Hypothalamus (tissue), 51 donors: ENCODE measurements at places on chromosomes 5 and 9.

DNA sequence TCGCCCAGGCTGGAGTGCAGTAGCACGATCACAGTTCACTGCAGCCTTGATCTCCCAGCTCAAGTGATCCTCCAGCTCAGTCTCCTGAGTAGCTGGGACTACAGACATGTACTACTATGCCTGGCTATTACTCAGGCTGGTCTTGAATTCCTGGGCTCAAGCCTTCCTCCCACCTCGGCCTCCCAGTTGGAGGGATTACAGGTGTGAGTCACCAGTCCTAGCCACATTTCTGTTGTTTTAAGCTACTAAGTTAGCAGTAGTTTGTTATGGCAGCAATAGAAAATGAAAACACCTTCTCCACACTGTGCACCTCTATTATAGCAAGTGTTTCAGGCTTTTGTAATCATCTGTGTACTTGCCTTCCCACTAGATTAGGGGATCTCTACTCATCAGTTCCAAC lies 588.9 kb upstream of the TLE4 start:
- DNase-seq, result no peak

DNA sequence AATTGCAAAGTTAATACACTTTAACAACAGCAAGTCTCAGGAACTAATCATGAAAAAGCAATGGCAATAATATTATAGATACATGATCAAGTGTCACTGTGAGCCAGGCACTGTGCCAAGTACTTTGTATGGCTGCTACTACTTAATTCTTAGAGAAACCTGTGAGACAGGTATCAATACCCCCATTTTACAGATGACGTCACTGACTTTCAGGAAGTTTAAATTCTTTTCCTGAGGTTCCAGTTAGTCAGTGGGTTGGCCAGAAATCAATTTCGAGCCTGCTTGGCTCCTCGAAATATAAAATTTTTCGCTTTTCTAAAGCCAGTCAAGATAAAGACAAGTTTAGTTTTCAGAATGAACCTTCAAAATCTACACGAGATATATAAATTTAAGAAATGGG lies 130.3 kb downstream of the SLC12A2 start:
- DNase-seq, result no peak

GRCh38 chr5:140220032-140220697 lies 45.2 kb downstream of the CYSTM1 start:
- no peak for DNase-seq

DNA sequence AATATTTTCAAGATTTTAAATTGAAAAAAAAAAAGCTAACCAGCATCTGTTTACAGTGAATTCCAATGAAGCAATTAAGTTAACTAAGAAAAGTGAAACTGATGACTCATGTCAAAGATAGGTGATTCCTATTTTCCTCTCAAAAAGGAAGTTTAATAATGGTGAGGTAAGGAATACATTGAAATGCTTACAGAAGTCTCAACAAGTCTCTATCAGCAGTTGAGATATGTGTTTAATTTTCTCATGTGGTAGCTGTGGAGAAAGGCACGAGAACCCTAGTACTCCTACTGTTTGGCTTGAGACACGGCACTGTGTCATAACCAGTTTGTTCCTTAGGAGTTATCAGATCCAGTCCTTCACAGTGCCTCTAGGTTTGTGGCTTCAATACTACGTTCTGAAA lies 114.5 kb downstream of the SLC25A46 start:
- DNase-seq, result no peak

GRCh38 chr5:61641748-61642565 lies 309.9 kb downstream of the ZSWIM6 start:
- no peak for DNase-seq

- no peak for DNase-seq
Observed at GRCh38 chr5:143462431-143462830, 58.9 kb upstream of the NR3C1 start.

DNA sequence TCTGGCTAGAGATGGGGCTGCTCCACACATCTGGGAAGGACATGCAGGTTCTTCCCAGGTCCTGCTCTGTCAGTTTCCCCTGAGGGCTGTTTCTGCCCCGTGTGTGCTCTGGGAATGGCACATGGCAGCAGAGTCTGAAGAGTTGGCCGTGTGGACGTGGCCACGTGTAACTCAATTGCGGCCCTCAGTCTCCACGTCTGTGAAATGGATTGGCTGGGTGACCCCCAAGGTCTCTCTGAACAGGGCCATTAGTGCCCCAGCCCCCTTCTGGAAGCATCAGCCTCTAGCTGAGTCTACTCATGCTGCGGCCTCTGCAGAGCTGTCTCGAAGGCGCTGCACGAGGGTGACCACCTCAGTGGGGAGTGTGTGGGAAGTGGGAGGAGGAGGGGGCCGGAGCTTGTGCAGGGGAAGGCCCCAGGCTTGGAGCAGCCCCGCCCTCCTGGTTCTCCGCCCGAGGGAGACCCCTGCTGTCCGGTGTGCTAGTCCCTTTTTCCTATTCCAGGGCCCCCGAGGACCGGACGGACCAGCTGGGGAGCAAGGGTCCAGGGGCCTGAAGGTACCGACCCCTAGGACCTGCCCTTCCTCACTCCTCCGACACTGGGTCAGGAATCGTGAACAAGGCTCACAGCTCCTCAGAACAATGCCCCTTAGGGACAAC lies 58.9 kb upstream of the ORM1 start:
- DNase-seq, result no peak

GRCh38 chr5:93219641-93220145 lies 361.3 kb downstream of the NR2F1-AS1 start:
- DNase-seq, result no peak

- no peak for DNase-seq
Observed at GRCh38 chr5:150243590-150243989, 46.0 kb downstream of the CAMK2A start.
